ENCODE measurements at places on chromosomes 6 and 20.

DNA sequence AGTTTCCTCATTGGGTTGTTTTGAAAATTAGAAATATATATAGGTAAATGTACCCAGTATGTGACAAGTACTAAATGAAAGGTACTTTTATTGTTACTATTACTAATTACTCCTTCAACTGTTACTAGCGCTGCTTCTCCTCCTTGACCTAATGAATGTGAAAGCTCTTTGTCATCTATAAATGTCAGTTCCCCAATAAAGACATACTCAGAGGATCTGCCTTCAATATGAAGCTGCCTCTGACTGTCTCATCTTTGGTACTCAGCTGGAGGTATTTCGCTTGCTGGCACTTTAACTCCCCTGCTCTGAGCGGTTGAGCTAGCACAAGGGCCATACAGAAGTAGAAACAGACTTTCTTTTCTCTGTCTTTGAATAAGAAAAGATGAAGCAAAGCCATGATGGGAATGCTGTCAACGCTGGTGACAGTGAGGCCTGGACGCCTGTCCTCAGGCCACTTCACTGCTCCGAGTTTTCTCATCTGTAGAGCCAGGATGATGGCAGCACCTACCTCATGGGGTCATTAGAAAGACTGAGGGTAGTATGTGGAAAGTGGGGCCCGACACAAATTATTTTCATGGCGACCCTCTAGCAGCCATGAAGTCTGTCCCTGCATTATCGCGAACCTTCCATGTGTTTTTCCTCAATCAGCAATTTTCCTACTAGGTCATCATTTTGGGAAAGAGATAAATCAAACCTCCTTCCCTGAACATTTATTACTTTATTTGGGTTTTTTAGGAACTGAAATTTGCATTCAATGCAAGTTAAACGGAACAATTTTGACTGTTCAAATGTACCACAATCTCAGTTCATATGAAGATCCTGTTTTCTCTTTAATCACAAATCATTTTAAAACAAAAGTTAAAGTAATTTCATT, 55.9 kb upstream of the SNX9 start:
- no peak for DNase-seq

DNA sequence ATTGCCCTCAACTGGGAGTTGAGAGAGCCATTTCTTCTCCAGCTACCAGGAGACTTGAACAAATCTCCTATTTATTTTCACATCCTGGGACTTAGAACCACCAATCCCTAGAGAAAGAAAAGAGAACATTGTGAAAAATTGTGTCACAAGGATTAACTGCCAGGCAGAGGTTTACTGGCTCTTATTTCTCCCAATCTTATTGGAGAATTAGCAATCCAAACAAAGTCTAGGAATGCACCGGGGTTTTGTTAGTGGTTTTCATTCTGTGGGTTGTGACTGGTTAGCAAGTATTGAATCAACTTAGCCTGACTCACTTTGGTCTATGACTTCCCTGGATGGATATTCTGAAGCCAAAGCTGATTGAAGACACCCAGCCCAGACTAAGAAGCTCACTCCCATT, 21.2 kb upstream of the ENPP5 start:
- no peak for DNase-seq

- no peak for DNase-seq
These were observed 111.2 kb downstream of the SCML4 start for GRCh38 chr6:107712665-107713551.

- DNase-seq = no peak
These were observed 313.4 kb downstream of the CDH26 start for GRCh38 chr20:60271597-60271996.

GRCh38 chr6:167560673-167561569, 236.0 kb downstream of the TTLL2 start:
- DNase-seq = no peak

- DNase-seq = no peak
These were observed 25.4 kb upstream of the BTN3A2 start for GRCh38 chr6:26339612-26340011.

GRCh38 chr6:45543298-45544235, 165.8 kb upstream of the SUPT3H start:
- no peak for DNase-seq

- DNase-seq = no peak
These were observed 220.2 kb upstream of the CEP162 start for GRCh38 chr6:84447651-84448050.

DNA sequence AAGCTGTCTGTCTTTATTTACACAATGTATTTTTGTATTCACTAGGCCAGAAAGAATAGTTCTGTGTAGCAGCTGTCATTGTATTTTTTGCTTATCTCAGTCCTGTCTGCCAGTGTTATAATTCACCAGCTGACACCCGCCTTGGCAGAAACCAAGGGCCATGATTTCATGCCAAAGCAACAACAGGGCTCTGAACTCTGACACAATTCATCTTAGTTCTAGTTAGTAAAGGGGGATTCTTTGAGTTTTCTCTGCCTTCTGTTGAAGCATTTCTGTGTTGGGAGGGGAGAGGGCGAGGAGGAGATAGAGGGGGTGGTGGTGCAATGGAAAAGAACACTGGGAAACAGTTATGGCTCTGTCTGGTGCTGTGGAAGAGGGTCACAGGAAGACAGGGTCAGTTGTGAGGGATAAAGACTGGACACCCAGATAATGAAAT, 684.6 kb upstream of the MARCKS start:
- no peak for DNase-seq

- no peak for DNase-seq
These were observed 812 bp upstream of the SMIM13 start for GRCh38 chr6:11092668-11093375.

DNA sequence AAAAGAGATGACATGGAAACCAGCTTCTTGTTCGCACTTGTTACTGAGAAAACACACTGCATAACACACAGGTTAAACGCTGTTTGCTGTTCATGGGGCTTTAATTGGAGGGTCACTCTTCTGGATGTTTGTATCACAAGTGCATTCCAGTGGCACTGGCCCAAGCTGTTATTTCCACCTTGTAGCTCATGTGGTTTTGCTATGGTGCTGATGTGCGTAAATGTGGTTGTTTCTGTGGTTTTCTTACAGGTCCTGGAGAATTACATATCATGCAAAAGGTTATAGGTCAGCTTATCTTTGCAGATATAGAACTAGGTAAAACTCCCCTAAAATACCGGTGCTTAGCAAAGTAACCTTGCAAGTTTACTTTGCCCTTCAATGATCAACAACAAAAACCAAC, 89.3 kb upstream of the AHI1 start:
- no peak for DNase-seq

DNA sequence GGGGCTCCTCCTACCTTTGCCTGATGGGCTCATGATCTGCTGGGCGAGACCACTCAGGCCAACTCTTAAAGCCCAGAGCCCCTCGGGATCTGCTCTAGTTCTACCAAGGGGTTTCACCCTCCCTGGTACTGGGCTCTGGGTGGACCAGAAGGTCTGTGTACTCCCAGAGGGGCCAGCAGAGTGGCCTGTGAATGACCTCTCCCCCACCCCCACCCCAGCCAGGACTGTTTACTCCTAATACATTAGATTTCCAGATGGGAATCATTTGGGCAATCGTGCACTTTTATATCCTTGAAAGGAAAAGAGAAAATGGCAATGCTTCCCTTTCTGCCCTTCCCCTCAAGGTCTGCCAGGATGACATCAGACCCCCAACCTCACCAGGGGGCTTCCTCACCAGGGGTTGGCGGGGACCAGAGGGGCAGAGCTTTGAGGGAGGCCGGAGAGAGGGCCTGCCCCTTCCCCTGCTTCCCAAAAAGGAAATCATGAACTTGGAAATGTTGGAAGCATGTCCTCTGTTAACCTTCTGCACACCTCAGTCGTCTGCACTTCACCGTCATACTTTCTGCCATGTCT, 37.1 kb upstream of the PMEPA1 start:
- DNase-seq = no peak

GRCh38 chr6:75892384-75892783, 143.3 kb downstream of the MYO6 start:
- no peak for DNase-seq

- no peak for DNase-seq
These were observed 27.3 kb downstream of the RRBP1 start for GRCh38 chr20:17654649-17655285.

DNA sequence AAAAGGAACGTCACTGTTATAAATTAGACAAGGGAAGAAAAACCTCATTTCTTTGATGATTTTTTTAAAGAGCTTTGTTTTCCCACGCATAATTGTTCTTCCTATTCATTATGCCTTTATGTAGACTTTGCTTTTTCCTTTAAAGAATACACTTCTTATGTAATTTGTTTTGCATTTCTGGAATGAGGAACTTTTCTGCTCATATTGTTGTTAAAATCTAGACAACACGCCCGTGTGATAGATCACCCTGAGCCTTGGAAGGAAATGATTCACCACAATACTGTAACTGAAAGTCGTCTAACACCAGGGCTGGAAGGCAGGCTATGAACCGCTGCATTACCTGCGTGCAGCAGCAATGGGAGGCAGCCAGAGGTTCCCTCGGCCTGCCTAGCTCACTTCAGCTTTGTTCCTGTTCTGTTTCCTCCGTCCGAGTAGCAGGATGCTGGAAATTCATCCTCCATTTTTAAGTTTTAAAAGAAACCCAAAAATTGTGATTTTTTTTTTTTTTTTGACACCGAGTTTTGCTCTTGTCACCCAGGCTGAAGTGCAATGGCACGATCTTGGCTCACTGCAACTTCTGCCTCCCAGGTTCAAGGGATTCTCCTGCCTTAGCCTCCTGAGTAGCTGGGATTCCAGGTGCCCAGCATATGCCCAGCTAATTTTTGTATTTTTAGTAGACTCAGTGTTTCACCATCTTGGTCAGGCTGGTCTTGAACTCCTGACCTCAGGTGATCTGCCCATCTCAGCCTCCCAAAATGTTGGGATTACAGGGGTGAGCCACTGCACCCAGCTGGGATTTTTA, 49.6 kb upstream of the ZNF217 start:
- peak; percentile 34 for DNase-seq

DNA sequence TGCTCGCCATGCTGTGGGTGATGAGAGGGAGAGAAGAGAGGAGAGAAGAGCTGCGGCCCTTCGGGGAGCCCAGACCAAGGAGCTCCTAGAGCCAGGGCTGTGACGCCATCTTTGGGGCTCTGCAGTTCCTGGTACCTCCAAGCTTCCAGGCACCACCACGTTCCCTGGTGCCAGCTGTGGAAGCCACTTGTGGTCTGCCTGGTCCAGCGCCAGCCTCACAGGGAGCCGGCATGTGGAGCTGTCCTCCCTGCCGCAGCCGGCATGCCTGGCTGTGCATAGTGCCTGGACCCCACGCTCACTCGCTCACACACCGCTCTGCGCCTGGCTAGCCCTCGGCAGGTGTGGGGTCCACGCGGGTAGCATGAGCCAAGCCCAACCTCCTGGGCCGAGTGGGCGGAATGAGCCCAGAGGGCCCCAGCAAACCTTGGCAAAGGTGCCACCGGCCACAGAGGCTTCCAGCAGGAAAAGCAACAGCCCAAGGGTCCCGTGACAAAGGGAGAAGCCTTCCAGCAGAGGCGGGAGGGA, 19.3 kb upstream of the CHRNA4 start:
- no peak for DNase-seq

DNA sequence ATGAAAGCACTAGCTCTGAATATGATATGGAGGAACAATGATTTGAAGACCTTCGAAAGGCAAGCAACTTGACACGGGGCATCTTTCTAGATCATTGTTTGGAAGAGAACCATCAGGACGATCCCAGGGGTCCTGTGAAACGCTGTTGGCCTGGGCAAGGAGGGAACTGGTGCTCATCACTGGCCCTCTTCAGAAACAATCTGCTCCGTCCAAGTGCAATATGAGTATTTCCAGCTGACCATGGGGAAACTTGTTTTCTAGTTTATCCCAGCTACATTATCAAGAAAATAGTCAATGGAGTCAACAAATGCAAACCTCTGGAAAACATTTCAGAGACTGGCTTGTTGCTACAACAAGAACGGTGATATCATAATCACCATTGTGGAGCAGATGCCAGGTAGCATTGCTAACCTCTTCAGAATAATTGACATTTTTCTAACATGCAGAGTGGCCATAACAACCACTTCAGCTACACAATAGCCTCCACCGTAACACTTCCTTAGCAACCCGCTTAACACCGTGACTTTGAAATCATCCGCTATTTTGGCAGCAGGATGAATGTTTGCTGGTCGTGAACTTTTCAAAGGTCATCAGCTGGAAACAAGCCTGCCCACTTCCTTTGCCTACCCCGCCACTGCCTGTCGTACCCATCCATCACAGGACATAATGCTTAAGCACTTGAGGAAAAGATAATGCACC, 112.0 kb upstream of the PDE10A start:
- no peak for DNase-seq

GRCh38 chr6:109454496-109455436, 806 bp downstream of the MICAL1 start:
- DNase-seq = peak; percentile 55

GRCh38 chr6:19578481-19578880, 258.7 kb upstream of the ID4 start:
- DNase-seq = no peak

DNA sequence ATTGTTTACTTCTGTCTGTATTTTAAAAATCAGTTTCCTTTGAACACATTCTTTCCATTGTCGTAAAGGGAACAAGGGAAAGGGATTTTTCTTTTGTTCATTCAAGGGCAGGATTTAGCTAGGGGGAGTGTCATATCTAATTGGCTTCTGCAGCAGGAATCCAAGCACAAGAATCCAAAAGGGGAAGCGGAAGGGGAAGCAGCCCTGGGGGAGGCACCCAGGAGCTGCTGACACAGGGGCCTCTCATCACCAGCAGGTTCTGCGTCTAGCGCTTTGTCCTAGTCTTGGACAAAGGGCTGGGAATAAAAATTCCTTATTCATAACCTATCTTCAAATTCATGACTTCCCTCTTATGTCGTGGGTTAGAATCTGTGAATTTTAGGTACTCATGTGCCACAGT, 13.7 kb downstream of the RIPK1 start:
- DNase-seq = no peak

- no peak for DNase-seq
These were observed 84.3 kb downstream of the FILIP1 start for GRCh38 chr6:75409286-75409685.

- DNase-seq = no peak
These were observed 259.4 kb upstream of the POU3F2 start for GRCh38 chr6:98574984-98575383.

- no peak for DNase-seq
These were observed 1957.5 kb upstream of the DEFB115 start for GRCh38 chr20:29299811-29300578.

- DNase-seq = no peak
These were observed 196.6 kb downstream of the UST start for GRCh38 chr6:148943451-148943850.

GRCh38 chr6:4637691-4638433, 138.3 kb upstream of the CDYL start:
- no peak for DNase-seq

GRCh38 chr6:101630941-101631340, 237.4 kb downstream of the GRIK2 start:
- DNase-seq = no peak

- no peak for DNase-seq
These were observed 1532.7 kb downstream of the HACE1 start for GRCh38 chr6:103326760-103327757.

GRCh38 chr6:140040396-140040795, 665.9 kb upstream of the CITED2 start:
- no peak for DNase-seq

DNA sequence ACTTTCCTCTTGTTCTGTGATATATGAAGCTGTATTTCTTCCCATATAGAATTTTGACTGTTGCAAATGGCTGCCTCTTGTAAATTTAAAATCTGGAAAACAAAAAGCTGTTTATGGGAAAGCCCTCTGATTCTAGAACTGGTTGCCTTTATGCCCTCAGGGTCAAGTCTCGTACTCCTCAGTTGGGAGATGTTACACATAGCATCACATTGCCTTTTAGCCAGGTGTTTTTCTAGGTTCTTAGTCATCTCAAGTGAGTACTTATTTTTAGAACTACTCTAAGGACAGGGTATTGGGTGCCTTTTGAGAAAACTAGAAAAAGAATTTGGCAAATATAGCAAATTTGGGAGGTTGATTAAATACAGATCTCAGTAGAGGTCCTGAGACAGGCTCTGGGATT, 58.5 kb downstream of the ANKS1A start:
- DNase-seq = no peak

Measured in activated T-helper 9 cell treated with anti-CD3 and anti-CD28 coated beads, Interleukin-2, amount 50 U/mL, for 16 hours (primary cell).